Activated T-cell treated with anti-CD3 and anti-CD28 coated beads, Interleukin-2, amount 50 U/mL, for 72 hours (primary cell): ENCODE measurements at places on chromosomes 5 and 9. TPM values are rescaled to one million over a fixed set of nuclear protein-coding genes. Genes with fewer than 3 reads are reported as not detected.
A peak's percentile ranks its signal among the peaks of the same experiment; 100 is the strongest.

GRCh38 chr5:177188775-177189174, 55.2 kb downstream of the NSD1 start:
- peaks cover 7% of the 10 kb centered on the region for H3K36me3 ChIP-seq
- H3K4me1 ChIP-seq: peaks cover 21% of the 10 kb centered on the region
- no peak overlapping the region for H3K4me3 ChIP-seq
- peak overlapping the region; percentile 42 for H3K27ac ChIP-seq
- DNase-seq: no peak

DNA sequence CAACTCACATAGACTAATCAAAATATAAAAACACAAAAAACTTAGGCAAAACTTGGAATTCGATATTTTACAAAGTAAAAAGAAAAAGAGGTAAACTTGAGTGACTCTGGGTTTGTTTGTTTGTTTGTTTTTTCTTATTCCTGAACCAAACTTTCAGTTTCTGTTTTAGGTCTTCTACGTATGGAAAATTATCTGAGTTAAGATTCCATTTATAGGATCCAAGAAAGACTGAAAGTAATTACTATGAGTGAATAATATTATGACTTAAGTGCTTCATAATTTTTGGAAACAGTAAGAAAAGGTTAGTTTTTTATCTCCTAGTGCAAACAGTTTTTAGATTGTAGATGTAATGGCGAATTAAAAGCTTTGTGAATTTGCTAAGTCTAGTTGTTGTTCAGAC, 13.2 kb downstream of the ST8SIA4 start:
- H3K27me3 ChIP-seq: no peaks in the 10 kb centered on the region
- H3K27ac ChIP-seq: peak overlapping the region; percentile 97
- H3K4me1 ChIP-seq: peaks cover 73% of the 10 kb centered on the region
- H3K36me3 ChIP-seq: peaks cover 35% of the 10 kb centered on the region
- H3K4me3 ChIP-seq: peak overlapping the region; percentile 74
- DNase-seq: no peak

GRCh38 chr9:123453076-123453667, 97.2 kb downstream of the CRB2 start:
- no peak overlapping the region for H3K4me3 ChIP-seq
- peaks cover 2% of the 10 kb centered on the region for H3K36me3 ChIP-seq
- DNase-seq: no peak
- H3K27ac ChIP-seq: no peak overlapping the region
- no peaks in the 10 kb centered on the region for H3K27me3 ChIP-seq

DNA sequence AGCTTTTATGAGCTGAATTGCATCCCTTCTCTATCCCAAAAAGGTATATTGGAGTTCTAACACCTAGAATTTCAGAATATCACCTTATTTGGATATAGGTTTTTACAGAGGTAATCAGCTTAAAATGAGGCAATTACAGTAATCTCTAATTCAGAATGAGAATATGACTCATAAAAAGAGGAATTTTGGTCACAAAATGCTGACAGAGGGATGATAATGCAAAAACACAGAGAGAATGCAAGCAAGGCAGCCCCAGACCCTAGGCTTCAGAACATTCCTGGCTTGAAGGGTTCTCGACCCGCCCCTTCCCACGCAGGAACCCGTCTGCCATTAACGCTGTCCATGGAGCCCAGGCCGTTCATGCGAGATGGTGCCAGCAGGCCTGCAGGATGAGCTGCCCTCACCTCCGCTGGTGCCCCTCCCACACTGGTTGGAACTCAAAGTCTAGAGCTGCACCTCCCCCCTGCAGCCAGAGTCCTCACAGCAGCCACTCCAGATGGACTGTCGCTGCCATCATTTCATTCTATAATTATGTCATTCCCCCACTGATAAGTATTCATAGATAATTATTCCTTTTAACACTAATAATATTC, 1173.4 kb upstream of the ACO1 start:
- H3K27me3 ChIP-seq: no peaks in the 10 kb centered on the region
- H3K36me3 ChIP-seq: no peaks in the 10 kb centered on the region
- no peak overlapping the region for H3K27ac ChIP-seq
- DNase-seq: no peak
- H3K4me3 ChIP-seq: no peak overlapping the region

DNA sequence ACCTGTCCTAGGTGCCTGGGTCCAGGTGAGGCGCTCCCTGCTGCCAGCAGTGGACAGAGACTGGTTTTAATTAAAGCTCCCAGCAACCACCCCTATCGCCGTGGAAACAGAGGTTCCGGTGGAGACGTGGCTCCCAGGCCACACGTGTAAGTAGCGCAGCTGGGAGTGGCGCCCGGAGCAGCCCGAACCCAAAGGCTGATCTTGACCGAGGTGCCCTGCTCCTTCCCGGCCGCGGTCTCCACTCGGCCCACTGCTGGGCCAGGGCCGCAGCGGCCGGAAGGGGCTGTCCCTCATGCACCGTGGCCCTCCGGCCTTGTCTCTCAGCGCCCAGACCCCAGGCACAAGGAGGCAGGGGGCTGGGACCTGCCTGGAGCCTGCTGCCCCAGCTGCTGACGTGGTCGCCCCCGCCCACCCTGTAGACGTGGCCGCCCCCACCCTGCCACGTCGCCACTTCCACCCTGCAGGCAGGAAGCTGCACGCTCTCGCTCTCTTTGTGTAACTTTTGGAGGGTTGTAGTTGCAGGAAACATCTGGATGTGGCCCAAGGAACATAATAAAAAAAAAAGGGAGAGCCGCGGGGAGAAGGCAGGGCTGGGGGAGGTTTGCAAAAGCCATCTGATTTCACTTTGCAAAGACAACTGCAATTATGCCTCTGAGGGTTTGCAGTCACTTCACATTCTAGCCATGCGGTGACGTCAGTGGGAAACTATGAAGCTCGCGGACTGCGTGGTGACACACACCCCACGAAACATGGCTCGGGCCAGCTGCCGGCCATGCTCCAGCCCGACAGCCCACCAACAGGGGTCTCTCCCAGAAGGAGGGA, 129.9 kb downstream of the RXRA start:
- no peaks in the 10 kb centered on the region for H3K36me3 ChIP-seq
- peak; percentile 69 for DNase-seq
- H3K27ac ChIP-seq: peak overlapping the region; percentile 74
- H3K4me3 ChIP-seq: peak overlapping the region; percentile 85
- peaks cover 8% of the 10 kb centered on the region for H3K4me1 ChIP-seq

The IL9 gene
- 2.6 TPM for total RNA-seq

The BAAT gene
- 0.19 TPM for total RNA-seq

DNA sequence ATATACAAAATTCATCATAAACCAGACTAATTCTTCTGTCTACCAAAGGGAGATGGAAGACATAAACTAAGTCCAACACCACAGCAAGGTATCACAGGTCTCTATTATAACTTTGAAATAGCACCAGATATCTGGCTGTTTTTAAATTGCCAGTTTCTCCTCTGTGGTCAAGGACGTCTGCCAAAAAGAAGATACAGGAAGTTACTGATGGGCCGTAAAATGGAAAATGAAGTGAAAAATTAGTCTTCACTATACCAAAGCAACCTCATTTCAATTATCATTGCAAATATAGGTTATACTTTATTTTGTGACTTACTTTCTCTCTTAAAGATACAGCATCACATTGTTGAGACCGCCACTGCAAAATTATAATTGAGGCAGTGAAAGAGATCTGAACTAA, 225.5 kb downstream of the NDUFS4 start:
- no peak overlapping the region for H3K4me3 ChIP-seq
- H3K27ac ChIP-seq: no peak overlapping the region
- H3K27me3 ChIP-seq: peaks cover 10% of the 10 kb centered on the region
- DNase-seq: no peak
- no peaks in the 10 kb centered on the region for H3K4me1 ChIP-seq

DNA sequence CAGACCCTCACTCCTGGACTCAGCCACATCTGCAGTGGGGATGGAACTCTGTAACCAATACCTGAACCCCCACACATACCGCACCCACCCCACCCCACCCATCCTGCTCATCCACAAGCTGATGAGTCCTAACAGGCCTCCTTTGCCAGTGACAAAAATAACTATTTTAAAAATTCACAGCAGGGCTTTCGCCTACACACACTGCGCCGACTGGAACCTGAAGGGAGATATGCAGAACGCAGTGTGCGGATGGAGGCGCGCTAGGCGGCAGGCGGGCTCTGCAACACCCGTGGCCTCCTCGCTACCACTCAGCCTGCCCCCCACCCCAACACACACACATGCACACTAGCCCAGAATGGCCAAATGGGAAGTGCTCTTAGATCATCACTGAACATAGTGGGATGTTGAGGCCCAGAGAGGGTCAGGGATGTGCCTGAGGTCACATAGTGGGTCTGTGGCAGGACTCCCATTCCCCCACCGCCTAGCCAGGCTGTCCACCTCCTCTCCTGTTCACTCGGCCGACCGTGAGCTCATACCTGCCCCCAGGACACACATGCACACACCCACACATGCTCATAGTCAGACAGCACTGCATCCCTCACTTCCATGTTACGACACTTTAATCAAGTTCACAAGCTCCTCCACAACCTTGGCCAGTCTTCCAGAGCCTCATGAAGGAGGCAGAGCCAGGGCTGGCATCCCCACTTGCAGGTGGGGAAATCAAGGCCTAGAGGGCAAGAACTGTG, 6.3 kb upstream of the CAMK2A start:
- H3K4me3 ChIP-seq: no peak overlapping the region
- no peak for DNase-seq
- peaks cover 19% of the 10 kb centered on the region for H3K27me3 ChIP-seq
- H3K27ac ChIP-seq: no peak overlapping the region

The SEC16A gene
- total RNA-seq: 74.5 TPM

The HAVCR2 gene
- 19.7 TPM for total RNA-seq

The NRARP gene
- 2.0 TPM for total RNA-seq

The NR5A1 gene
- total RNA-seq: not detected

The MOCS2 gene
- 20.4 TPM for total RNA-seq

The PCDHB8 gene
- not detected for total RNA-seq

The WNT8A gene
- not detected for total RNA-seq

- no peak for DNase-seq
- H3K27me3 ChIP-seq: peaks cover 83% of the 10 kb centered on the region
- H3K4me1 ChIP-seq: no peaks in the 10 kb centered on the region
- H3K4me3 ChIP-seq: no peak overlapping the region
- no peak overlapping the region for H3K27ac ChIP-seq
Observed at GRCh38 chr5:159913501-159913900, 2.8 kb upstream of the ADRA1B start.

DNA sequence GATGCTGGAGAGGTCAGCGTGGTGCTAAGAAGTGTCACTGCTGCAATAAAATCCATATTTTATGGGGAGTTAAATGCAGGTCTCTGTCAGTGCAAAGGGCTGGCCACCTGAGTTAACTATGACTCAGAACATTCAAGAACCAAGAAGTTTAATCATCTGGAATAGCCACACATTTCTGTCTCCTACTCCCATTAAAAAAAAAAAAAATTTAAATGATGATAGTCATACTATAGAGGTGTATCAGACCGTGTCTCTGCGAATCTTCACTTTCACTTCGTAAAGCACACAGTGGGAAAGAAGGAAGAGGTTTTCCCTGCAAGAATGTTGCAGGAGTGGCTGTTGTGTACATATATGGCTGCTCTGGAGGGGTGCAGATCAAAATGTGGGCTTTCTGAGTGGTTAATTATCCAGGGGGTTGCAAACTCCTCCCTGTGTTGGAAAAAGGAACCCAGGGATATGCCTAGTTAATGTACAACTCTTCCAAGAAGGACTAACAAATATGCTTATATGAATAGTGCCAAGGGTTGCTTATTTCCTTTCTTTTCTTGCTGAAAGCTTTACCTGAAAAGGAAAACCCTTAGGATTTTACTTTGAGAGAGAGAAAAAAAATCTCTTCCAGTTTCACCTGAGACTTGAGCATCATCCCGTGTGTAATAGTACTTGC, 1.5 kb downstream of the CDH6 start:
- H3K4me3 ChIP-seq: peak overlapping the region; percentile 9
- H3K36me3 ChIP-seq: peaks cover 2% of the 10 kb centered on the region
- H3K4me1 ChIP-seq: peaks cover 8% of the 10 kb centered on the region
- H3K27ac ChIP-seq: no peak overlapping the region

GRCh38 chr5:6803981-6804550, 90.8 kb downstream of the TENT4A start:
- no peak for DNase-seq
- H3K27me3 ChIP-seq: peaks cover 23% of the 10 kb centered on the region
- no peak overlapping the region for H3K27ac ChIP-seq
- no peaks in the 10 kb centered on the region for H3K36me3 ChIP-seq

The NKD2 gene
- 18.7 TPM for total RNA-seq

The TAF11L10 gene
- not detected for total RNA-seq

DNA sequence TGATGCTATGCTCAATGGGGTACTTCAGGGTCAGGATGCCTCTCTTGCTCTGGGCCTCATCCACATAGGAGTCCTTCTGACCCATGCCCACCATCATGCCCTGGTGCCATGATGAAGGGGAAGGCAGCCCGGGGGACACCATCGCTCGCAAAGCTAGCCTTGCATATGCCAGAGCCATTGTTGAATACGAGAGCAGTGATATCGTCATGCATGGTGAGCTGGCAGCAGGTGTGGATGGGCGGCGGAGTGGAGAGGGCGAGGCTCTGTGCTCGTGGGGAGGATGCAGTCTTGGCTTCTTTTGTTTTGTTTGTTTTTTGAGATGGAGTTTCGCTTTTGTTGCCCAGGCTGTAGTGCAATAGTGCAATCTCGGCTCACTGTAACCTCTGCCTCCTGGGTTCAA, 17.2 kb upstream of the SPZ1 start:
- no peaks in the 10 kb centered on the region for H3K27me3 ChIP-seq
- no peaks in the 10 kb centered on the region for H3K4me1 ChIP-seq
- H3K36me3 ChIP-seq: no peaks in the 10 kb centered on the region
- no peak overlapping the region for H3K27ac ChIP-seq
- no peak for DNase-seq

The UNC5A gene
- total RNA-seq: 0.23 TPM

DNA sequence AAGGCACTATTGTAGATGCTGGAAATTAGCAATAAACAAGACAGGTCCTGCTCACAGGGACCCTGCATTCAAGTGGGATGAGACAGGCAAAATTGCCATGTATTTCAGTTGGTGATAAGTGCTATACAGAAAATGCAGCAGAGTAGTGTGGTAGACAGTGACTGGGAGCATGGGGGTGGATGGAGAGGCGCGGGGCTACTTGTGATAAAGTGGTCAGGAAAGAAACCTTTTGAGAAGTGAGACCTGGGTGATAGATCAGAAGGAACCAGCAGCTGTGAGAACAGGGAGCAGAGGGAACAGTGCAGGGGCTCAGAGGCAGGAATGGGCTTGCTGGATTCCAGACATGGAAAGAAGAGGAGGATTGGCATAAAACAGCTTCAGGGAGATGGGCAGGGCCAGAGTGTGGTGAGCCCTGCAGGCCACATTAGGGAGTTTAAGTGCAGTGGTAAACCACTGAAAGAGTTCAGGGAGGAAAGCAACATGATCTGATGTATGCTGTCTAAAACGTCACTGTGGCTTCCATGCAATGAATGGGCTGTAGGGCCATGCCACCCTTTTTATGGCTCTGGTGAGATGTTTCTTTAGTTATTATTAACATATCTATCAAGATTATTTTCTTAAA, 7.3 kb downstream of the CRHBP start:
- DNase-seq: peak; percentile 15
- no peaks in the 10 kb centered on the region for H3K36me3 ChIP-seq
- H3K27me3 ChIP-seq: peaks cover 42% of the 10 kb centered on the region
- peaks cover 13% of the 10 kb centered on the region for H3K4me1 ChIP-seq

The CA9 gene
- 1.6 TPM for total RNA-seq

- H3K4me3 ChIP-seq: peak overlapping the region; percentile 44
- no peak for DNase-seq
- H3K27ac ChIP-seq: no peak overlapping the region
- no peaks in the 10 kb centered on the region for H3K36me3 ChIP-seq
- H3K27me3 ChIP-seq: peaks cover 40% of the 10 kb centered on the region
Observed at GRCh38 chr5:7396713-7397454, 946 bp downstream of the ADCY2 start.
